Sigmoid colon (tissue), 7 donors: ENCODE measurements at places on chromosomes 7 and 10.

GRCh38 chr10:14276210-14276609, 54.5 kb downstream of the FRMD4A start:
- DNase-seq: no peak

DNA sequence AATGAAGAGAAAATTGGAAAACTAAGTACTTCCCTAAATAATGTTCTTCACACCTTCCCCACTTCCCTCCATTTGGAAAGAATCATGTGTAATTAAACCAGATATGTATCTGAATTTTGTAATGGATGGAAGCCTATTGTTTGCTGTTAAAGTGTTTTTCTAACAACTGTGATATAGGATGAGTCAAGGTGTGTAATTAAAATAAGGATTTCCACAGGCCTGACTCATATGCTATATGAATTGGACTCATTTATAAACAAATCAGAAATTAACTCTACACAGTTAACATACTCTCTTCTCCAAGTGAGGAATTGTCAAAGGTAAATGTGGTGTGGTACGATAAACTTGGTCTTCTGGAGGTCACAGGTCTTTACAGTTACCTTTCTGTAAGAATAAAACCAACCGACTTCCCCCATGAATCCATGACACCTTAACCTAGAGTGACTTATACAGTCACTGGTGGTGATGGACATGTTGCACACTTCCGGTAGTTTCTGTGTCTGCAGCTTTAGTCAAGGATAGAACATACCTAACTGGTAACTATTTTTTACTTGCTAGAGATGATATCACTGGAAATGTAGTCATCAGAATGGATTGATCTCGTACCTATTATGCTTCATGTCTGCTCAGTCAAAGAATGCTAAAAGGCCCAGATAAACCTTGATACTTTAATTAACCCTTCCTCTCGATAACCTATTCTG, 12.8 kb downstream of the PNLIPRP3 start:
- DNase-seq: no peak

- no peak for DNase-seq
Measured at GRCh38 chr10:5033061-5033778, 29.6 kb upstream of the AKR1C2 start.

DNA sequence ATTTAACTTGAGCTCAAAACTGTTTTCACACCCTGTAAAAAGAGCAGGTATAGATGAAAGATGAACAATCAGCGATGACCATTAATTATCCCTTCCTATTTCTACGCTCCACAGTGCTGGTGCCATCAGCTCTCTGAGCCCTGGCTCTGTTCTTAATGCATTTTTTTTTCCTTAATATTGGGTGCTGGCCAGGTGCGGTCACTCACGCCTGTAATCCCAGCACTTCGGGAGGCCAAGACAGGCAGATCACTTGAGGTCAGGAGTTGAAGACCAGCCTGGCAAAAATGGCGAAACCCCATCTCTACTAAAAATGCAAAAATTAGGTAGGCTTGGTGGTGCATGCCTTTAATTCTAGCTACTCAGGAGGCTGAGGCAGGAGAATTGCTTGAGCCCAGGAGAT, 4.2 kb downstream of the STEAP4 start:
- no peak for DNase-seq

GRCh38 chr7:136251826-136252225, 274.7 kb upstream of the MTPN start:
- DNase-seq: no peak

GRCh38 chr10:99775850-99776249, 6.6 kb upstream of the ABCC2 start:
- DNase-seq: no peak

GRCh38 chr10:26357203-26357602, 80.9 kb upstream of the APBB1IP start:
- DNase-seq: no peak

DNA sequence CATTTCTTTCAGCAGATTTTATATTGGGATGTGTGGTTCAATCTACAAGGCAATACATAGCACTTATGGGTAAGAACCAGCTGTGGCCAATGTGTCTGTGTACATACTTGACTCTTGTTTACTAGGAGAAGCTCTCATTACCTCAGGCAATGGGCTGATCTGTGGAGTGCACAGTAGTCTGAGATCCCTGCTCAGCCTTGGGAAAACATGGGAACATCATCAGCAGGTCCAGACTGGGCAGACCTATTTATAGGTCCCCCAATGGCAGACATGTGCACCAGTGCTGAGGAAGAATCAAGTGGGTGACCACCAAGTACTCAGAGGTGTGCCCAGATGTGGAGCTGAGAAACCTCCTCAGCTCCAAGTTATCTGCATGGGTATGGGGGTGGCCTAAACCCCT, 349.7 kb downstream of the KIF20B start:
- no peak for DNase-seq
